Pancreas (tissue), 10 donors: ENCODE measurements at places on chromosomes 12 and 14.

GRCh38 chr12:80222261-80222660 is 122.9 kb downstream of the OTOGL start:
- no peak for DNase-seq

DNA sequence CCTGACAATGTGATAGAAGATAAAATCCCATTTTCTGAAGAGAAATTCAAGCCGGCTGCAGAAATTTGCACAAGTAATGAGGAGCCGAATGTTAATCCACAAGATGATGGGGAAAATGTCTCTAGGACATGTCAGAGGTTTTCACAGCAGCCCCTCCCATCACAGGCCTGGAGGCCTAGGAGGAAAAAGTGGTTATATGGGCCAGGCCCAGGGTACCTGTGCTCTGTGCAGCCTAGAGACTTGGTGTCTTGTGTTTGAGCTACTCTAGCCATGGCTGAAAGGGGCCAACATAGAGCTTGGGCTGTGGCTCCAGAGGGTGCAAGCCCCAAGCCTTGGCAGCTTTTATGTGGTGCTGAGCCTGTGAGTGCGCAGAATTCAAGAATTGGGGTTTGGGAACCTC is 7.4 kb downstream of the LACRT start:
- no peak for DNase-seq

GRCh38 chr14:30958555-30959407 is 66.7 kb upstream of the AP4S1 start:
- no peak for DNase-seq

GRCh38 chr14:87896393-87897380 is 96.3 kb downstream of the GALC start:
- no peak for DNase-seq

GRCh38 chr12:116799955-116800354 is 61.8 kb downstream of the RNFT2 start:
- no peak for DNase-seq

DNA sequence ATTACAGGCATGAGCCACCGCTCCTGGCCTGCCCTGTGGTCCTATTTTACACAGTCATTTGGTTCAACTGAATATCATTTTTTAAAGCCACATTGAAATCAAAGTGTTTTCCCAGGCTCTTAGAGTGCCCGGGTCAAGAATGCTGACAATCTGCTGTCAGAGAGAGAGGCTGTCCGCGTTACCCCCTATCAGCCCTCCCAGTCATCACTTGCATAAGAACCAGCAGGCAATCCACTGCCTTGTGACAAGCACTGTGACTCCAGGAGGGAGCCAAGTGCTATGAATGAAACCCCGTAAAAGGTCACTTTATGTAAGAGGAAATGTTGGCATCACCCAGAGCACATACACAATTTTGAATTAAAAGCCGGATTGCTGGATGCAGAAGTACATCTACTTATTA is 13.5 kb downstream of the PHLDA1 start:
- no peak for DNase-seq

DNA sequence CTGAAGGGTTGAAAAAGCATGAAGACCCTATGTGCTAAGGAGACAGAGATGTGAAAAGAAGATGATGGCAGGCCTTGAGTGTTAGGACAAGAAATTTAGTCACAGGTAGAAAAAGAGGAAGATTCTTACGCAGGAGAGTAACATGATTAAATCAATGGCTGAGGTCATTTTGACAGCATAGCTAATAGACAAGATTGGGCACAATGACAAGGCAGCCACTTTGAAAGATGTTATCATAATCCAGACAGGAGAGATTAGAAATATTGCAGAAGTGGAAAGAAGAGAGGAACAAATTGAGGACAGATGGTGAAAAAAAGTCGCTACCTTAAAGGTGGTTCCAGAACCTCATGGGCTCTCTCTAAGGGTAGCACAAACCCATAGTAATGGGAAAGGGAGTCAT is 228.8 kb upstream of the DDHD1 start:
- no peak for DNase-seq
